ENCODE measurements at places on chromosomes 13 and 19.

DNA sequence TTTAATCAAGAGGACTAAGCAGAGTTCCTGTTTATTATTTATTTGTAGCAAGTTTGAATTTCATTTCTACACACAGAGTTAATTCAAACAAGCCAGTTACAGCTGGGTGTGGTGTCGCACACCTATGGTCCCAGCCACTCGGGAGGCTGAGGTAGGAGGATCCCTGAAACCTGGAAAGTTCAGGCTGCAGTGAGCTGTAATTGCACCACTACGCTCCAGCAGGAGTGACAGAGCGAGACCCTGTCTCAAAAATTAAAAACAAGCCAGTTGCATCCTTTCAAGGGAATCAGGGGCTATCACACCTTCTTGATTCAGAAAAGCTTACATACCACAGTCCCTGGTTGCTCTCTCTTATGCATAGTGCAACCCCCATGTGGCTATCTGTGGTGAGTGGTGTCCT, 19.8 kb downstream of the ZNF586 start:
- DNase-seq: no peak

GRCh38 chr19:49415102-49415809, 8.0 kb downstream of the PTH2 start:
- DNase-seq: no peak

DNA sequence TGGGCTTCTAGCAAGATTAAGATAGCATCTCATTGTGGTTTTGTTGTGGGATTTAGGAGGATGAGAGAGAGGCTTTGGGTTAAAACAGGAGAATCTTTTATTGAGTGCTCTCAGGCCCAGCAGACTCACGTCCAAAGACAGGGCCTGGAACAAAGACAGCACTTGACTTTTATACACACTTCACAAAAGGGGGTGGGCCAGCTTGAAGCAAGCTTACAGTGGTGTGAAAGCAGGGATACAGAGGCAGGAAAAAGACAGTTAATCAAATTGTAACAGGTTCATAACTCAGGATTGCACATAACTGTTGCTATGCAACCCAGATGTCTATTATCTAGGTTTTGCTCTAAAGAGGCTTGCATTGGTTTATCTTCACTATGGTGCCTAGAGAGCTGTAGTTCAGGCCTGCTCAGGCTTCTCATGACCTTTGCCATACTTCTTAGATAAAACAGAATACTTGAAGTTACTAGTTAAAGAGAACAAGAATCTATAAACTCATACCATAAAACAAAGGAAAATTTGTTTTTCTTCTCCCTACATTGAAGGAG, 42.2 kb upstream of the CEACAM21 start:
- DNase-seq: no peak

DNA sequence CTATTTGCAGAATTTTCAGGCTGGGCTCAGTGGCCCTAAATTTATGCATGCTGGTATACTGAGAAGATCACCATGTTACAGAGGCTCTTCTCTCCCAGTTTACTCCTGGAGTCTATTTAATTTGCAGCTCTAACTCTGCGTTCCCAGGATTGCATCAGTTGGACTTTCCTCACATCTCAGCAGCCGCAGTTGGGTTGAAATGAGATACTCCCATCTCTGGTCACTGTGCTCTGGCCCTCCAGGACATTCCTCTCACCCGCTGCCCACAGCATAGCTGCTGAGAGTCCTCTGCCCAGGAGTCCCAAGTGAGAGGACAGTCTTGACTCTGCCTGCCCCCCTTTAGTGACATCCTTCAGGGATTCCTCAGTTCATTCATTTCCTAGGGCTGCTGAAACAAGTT, 150.9 kb downstream of the LACC1 start:
- DNase-seq: no peak

DNA sequence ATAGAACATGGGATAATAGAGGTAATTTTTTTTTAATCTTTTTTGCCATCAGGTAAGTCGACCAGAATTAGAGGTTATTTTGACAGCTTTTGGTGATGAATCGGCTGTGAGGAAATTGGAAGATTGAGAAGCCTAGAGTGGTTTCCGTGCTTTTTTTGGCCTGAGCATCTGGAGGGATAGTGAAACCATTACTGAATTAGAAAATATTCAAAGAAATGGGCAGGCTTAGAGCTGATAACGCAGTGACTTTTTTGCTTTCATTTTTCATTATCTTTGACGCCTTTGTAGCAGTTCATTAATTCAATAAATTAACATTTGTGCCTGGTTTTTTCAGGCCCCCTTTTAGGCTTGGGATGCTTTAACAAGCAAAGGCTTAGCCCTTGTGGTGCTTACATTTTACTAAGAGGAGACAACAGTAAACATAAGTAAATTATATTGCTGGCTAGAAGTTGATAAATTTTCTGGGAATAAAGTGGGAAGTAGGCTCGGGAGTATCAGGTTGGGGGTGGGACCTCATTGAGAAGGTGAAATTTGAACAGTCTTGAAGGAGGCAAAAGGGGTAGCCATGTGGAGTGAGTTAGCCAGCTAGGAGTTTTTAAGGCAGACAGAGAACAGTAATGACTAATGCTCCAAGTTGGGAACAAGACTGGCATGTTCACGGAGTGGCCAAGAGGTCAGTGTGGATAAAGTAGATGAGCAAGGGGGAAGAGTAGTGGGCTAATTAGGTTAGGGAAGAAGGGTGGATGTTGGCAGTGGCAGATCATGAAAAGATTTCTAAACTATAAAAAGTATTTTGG, 36.5 kb downstream of the GTF2F2 start:
- DNase-seq: no peak

GRCh38 chr19:50020481-50020880, 4.7 kb downstream of the VRK3 start:
- DNase-seq: peak; percentile 60

GRCh38 chr19:58400316-58400915, 5.0 kb downstream of the RNF225 start:
- DNase-seq: peak; percentile 16

GRCh38 chr13:45918597-45918996, 67.0 kb upstream of the SIAH3 start:
- no peak for DNase-seq

- DNase-seq: no peak
Observed at GRCh38 chr19:36152352-36153091, at the start of gene COX7A1. Gene COX7A1, minus strand, starts transcription at chr19:36152447. Its CDS starts 40 bp downstream, at chr19:36152407.

GRCh38 chr19:18366021-18366435, 19.9 kb upstream of the GDF15 start:
- peak; percentile 35 for DNase-seq

GRCh38 chr13:106589716-106590115, 21.8 kb upstream of the ARGLU1 start:
- peak; percentile 28 for DNase-seq

- DNase-seq: no peak
Observed at GRCh38 chr19:57641715-57642234, 8.8 kb downstream of the ZNF211 start.

DNA sequence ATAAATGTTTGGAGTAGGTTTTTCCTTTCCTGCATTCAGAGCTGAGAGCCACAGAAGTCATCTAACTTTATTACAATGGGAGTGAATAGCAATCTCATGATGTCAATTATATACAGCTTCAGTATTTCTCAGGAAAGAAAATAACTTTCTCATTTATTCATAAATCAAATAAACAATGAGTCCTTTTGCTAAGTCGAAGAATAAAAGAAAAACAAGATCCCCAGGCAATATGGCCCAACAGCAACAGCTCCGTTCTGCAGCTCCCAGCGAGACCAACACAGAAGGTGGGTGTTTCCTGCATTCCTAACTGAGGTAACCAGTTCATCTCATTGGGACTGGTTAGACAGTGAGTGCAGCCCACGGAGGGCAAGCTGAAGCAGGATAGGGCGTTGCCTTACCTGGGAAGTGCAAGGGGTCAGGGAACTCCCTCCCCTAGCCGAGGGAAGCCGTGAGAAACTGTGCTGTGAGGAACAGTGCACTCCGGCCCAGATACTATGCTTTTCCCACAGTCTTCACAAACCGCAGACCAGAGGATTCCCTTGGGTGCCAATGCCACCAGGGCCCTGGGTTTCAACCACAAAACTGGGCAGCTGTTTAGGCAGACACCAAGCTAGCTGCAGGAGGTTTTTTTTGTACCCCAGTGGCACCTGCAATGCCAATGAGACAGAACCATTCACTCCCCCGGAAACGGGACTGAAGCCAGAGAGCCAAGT, 128.2 kb downstream of the SLITRK1 start:
- DNase-seq: peak; percentile 50

DNA sequence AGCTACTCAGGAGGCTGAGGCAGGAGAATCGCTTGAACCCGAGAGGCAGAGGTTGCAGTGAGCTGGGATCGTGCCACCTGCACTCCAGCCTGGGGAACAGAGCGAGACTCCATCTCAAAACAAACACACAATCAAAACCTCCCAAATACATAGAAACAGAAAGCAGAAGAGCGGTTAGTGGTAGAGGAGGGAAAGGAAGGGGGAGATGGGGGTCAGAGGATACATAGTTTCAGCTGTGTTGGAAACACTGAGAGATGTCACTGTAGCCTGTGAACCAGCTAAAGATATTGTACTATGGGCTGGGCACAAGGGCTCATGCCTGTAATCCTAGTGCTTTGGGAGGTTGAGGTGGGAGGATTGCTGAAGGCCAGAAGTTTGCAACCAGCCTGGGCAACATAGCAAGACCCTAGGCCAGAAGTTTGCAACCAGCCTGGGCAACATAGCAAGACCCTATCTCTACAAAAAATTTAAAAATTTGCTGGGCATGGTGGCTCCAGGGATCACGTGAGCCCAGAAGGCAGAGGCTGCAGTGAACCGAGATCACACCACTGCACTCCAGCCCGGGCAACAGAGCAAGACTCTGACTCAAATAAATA, 49.9 kb downstream of the GNG7 start:
- DNase-seq: no peak

DNA sequence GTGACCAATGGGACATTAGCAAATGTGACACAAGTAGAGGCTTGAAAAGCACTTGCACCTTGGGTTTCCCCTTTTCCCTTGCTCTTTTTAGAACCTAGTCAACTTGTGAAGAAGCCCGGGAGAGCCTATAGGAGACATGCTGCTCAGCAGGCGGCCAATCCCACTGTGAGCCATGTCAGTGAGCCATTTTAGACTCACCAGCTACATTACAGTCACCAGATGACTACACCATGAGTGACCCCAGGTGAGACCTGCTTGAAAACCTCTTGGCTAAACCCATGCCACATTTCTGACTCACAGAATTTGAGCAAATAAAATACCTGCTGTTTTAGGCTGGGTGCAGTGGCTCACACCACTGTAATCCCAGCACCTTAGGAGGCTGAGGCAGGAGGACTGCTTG, 317.5 kb downstream of the KLF12 start:
- peak; percentile 22 for DNase-seq

Measured in M059J (cell line).